NCI-H1417 treated with DMSO at 0.1 percent for 48 hours (cell line): ENCODE measurements at places on chromosomes 12 and 14.

DNA sequence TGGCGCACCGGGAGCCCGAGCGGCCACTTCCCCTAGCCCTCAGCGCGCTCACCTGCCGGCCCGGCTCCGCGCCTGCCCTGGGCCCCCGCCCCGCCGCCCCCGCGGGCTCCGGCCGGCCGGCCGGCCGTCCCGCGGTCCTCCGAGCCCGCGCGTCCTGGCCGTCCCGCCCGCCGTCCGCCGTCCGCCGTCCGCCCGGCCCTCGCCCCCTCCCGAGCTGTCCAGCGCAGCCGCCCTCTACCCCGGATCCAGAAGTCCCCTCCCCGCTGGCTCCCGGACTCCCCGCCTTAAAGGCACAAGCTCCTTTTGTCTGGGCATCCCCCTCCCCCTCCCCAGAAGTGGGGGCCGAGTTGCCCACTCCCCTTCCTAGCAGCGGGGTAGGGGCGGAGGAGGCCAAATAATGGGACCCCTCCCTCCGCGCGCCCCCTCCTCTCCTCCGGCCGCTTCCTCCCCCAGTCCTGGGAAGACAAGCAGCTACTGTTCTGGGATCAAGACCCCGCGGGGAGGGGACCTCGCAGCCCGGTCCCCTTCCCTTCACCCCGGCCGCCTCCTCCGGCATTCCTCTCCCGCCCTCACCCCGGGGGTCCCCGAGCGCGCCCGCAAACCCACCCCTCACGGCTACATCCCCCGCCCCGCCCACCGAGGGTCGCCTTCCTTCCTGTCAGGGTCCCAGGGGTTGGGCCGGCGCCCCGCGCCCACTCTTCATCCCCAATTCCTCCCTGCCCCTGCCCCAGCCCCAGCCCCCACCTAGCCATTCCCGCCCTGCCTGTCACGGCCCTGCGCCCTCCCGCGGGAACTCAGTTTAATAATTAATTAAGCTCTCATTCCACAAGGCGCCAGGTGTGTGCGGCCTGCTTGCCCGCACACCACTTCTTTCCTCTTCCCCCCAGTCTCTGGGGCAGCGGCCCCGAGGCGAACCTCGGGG, at the start of gene ADCY6:
TSS of gene ADCY6 (minus strand) at position 236 of the 922 bp plus-strand sequence. CDS start 5,655 bp downstream, outside the sequence.
- no peak for DNase-seq

DNA sequence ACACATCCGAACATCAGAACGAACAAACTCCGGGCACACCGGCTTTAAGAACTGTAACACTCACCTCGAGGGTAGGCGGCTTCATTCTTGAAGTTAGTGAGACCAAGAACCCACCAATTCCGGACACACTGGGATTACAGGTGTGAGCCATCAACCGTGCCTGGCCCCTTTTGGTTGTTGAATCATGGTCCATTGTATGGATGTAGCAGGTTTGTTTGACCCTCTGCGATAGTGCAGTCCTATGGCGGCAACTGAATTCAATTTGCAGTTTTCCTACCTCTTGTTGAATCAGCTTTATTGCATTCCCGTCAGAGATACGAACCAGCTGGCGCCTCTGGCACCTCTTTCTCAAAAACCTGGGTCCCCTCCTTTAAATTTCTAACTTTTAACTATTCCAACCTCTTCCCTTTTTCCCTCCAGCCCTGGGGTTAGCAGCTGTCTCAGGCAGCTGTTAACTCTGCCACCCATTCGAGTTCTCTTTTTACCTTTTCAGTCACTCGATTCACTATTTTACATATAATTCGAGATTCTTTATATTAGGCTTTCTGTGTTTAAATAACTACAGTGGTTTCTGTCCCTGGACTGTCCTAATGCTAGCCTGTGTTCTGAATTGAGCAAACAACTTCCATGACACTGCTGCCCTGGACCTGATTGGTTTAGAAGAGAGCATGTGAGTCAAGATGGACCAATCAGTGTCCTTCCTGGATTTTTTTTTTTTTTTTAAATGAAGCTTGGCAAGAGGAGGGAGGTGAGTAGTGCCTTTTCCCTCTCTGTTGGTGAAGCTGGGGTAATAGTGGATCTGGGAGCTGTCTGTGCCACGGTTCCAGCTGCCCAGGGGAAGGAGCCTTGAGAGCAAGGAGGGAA, 261.5 kb downstream of the PCNX1 start:
- DNase-seq: no peak

GRCh38 chr12:29133181-29133580, 15.9 kb upstream of the FAR2 start:
- no peak for DNase-seq

GRCh38 chr12:70070494-70071007, 172.7 kb upstream of the CNOT2 start:
- no peak for DNase-seq

DNA sequence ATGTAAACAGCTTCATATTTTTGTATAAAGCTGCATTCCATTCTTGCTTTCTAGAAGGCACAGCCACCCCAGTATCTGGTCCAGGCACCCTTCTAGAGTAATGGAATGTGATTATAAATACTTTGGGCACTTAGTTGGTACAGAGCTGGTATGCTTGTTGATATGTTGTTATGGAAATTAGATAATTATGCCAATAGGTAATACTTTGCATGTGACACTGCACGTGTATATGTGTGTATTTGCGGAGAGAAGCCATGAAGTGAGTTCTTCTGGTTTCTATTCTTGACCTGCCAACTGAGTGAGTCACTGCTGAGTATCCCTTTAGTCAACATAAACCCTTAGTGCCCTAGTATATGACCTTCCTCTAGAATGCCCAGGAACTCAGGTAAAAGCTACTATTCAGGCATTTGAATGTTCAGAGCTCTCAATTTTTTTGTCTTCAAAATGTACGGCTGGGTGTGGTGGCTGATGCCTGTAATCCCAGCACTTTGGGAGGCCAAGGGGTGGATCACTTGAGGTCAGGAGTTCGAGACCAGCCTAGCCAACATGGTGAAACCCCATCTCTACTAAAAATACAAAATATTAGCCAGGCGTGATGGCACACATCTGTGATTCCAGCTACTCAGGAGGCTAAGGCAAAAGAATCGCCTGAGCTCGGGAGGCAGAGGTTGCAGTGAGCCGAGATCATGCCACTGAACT, 6.2 kb upstream of the TCP11L2 start:
- no peak for DNase-seq

- DNase-seq: no peak
These were observed 54.5 kb downstream of the VCPKMT start for GRCh38 chr14:50061664-50062437.

DNA sequence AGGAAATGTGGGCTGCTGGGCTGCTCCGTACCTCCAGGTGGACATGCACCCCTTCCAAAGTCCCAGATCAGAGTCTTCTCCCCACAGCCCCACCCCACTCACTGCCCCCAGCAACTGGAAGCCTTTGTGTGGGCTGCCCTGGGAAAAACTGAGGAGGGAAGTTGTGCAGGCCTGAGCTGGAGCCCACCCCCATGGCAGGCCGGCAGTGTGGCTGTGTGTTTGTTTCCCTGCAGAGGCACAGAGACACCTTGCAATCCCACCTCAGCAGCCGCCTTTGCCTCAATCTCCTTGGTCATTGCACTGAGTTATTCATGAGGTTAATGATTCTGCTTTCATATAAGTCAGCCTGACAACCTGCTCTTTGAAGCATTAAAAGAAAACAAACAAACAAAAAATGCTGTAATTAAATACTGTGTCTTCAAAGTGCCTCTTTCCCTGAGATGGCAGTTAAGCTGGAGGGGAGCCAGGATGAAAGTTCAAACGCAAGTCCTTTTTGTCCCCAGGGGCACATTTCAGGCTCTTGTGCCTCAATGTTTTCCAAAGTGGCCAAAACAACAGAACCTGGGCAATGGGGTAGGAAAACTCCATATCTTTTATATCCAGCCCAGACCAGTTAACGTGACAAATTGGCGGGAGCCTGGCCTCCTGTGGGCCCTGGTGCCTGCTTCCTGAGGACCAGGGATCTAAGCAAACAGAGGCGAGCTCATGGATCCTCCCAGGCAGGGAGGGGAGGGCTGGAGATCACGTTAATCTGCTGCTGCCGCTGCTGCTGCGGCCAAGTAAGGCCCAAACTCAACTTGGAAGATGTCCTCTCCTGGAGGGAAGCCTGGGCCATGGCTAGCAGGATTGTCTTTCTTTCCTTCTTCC, 51.9 kb upstream of the TSPAN11 start:
- peak; percentile 25 for DNase-seq

- DNase-seq: no peak
These were observed 11.2 kb upstream of the PYGL start for GRCh38 chr14:50955373-50956043.

DNA sequence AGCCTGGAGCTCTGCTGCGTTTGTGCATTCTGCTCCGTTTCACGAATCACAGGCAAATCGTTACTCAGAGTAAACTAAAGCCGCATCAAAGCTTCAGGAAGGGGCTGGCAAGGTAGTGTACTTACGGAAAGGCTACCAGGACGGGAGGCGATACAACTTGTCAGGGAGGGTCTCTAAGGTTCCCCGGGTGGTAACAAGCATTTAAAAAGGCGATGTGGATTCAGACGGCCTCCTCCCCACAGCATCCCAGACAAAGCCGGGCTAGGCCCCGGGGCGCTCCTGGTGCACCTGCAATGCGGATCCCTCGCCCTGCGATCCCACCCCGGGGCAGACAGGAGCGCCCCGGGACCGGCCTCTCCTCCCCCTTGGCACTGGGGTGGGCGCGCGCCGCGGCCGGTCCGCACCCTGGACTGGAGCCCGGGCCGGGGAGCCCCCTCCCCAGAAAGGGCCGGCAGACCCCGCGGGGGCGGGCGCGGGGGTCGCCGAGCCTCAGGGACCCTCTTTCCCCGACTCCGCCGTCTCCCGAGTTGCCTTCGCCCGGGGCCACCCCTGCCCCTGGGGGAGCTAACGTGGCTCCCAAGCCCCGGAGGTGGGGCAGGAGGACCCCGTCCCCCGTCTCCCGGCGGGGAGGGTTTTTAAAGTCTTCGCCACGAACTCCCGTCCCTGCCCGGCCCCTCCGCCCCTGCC, 718 bp downstream of the CCDC92 start:
- peak; percentile 29 for DNase-seq

DNA sequence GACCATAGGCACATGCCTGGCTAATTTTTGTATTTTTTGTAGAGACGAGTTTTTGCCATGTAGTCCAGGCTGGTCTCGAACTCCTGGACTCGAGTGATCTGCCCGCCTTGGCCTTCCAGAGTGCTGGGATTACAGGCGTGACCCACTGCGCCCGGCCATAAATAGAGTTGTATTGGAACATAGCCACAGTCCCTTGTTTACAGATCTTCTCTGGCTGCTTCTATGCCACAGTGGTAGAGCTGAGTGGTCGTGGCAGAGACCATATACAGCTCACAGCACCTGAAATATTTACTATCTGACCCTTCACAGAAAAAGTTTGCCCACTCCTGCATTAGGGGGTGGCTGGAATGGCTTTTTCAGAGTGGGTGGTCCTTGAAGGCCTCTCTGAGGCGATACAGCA, 28.0 kb upstream of the TSPAN9 start:
- DNase-seq: no peak

DNA sequence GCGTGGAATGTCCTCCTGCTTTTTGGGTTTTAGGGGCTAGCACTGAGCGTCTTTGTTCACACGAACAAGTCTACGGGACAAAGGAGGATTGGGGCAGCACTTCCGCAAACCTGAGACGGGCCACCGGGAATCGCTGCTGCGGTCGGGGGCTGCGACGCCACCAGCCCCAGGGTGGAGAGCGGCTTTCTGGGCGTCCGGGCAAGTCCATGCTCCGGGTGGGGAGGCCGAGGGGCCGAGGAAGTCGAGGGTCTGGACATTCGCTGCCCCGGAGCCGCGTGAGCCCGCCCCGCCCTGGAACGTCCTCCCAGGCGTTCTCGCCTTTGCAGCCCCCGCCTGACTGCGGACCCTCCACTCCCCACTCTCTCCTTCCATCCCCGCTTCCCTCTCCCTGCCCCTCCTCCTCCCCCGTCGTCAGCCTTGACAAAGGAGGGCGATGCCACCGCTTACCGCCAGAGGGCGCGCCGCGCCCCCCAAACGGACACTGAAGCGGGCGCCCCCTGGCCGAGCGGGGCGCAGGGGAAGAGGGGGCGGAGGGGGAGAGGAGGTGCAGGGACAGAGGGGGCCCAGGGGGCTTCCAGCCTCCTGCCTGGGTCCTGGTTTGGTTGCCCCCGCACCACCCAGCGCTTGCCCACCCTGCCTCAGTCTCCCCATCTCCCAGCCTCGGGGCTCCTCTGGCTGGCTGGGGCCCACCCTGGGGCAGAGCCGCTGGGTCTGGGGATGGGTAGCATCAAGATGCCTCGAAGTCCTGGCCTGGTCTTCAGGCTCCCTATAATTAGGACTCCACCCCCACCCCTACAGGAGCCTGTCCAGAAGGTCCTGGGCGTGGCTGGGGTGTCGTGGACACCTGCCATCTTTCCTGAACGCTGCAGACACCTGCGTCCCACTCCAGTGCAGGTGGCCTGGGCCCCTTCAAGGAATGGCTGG, 39.1 kb upstream of the INF2 start:
- DNase-seq: no peak

GRCh38 chr14:35044939-35045797, 904 bp upstream of the FAM177A1 start:
- no peak for DNase-seq

DNA sequence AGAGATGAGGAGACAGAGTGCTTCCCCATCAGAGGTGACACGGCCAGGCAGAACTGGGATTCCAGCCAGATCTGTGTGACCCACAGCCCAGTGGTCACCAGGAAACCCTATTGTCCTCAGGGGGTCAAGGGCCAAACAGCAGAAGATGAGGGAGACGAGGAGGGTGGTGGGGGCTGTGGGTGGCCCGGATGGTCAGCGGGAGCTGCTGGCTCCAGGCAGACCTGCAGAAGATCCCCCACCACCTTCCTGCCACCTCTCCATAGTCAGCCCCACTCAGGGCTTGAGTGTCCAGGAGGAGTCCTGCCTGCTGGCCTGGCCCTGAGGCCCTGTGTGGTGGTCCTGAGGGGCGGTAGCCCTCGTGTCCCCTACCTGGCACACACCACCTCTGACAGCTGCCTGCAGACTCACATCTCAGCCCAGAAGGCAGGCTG, 136.8 kb downstream of the CALM1 start:
- DNase-seq: no peak

DNA sequence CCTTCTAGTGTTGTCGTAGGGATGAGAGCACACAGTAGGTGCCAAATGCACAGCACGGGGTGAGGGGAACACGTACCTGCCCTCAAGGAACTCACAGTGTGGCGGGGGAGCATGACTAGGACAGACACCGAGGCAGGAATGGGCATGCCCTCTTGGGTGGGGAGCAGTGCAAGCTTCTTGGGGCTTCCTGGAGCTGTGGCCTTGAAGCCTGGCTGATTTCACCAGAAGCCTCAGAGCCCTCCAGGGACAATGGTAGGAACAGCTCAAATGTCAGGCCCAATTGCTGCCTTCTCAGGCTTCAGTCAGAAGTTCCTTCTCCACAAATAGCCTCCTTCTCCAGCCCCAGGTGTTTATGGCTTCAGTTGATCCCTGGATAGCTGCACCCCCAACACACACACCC, 43.4 kb downstream of the TEAD4 start:
- DNase-seq: no peak

GRCh38 chr14:67385618-67386017, 25.5 kb downstream of the EIF2S1 start:
- no peak for DNase-seq

DNA sequence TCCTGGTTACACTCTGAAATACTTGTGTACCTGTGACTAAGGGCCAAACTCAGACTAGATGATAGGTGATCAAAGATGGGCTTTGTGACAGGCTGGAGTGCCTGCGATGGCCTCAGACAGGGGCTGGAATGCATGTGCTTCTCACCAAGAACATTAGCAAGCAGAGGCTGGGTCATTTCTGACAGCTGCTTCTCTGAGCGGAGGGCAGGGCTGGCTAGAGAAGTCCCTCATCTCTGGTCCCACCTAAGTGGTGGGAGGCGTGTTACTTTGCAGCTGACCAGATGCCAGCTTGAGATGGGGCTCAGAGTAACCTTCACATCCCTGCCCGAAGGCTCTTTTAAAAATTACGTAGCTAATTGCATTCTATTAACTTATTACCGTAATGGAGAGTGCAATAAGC, 106.8 kb upstream of the RTL1 start:
- DNase-seq: no peak

GRCh38 chr12:94722664-94723063, 72.3 kb upstream of the TMCC3 start:
- no peak for DNase-seq
